ENCODE measurements at places on chromosomes 7 and 10. TPM values are rescaled to one million over a fixed set of nuclear protein-coding genes. Genes with fewer than 3 reads are reported as not detected.
A peak's percentile ranks its signal among the peaks of the same experiment; 100 is the strongest.

The FAM25C gene
- 1.1 TPM for polyA plus RNA-seq

The FEZF1 gene
- not detected for polyA plus RNA-seq

The TMEM213 gene
- polyA plus RNA-seq: not detected

The ACTR1A gene
- polyA plus RNA-seq: 121 TPM

The SLC29A4 gene
- 0.59 TPM for polyA plus RNA-seq

The CCNY gene
- polyA plus RNA-seq: 55.5 TPM

The FAM131B gene
- polyA plus RNA-seq: 0.58 TPM

The SFMBT2 gene
- polyA plus RNA-seq: 0.09 TPM

The TBXAS1 gene
- polyA plus RNA-seq: 3.1 TPM

The TUBAL3 gene
- 7.4 TPM for polyA plus RNA-seq

DNA sequence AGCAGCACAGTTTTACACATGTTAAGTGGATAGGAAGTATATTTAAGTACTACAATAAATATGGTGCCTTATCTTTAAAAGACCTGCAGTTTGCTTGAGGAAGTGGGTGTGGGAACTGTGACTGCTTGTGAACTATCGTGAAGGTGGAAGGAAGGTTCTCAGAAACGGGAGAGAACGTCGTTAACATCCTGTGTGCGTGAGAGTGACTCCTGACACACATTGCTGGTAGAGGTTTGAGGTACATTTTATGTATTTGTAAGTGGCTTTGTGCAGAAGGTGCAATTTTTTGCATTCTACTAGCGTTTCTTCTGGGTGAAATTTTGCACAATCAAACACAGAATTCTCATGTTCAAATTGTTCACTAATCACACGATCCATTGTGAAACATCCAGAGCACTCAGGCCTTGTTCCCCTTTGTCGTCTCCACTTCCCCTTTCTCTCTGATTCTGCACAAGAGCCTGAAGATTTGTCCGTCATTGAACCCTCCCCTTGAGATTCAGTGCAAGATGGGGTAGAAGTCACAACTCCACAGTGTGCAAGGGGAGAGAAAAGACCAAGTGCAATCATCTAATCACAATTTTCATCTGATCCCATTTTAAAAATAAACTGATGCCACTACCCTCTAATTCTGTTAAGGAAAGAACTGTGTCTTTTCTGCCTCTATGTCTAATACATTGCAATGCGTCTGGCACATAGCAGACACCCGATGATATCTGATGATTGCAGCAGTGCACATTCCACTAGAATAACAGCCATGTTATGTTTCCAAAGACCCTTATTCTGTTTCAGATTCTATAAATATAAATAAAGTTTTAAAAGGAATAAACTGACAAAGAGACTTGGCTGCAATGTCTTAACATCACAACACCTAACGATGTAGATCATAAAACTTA is 279.9 kb downstream of the NEBL start:
- DNase-seq: no peak

DNA sequence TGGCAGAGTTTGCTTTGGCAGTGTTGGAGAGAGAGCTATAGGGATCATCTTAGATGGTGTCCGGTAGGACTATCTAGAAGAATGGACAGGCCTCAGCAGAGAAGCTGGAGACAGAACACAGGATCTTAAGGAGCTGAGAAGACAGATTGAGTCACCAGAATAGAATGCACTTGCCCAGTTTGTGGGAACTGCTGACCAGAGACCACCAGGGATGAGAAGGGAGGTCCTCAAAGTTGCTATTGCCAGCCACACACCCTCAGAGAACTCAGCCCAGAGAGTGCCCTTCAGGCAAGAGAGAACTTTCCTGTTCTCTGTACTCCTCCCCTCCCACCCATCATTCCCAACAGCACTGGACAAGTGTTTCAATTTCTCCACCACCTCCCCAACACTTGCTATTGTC is 25.3 kb upstream of the GALNT11 start:
- DNase-seq: no peak

DNA sequence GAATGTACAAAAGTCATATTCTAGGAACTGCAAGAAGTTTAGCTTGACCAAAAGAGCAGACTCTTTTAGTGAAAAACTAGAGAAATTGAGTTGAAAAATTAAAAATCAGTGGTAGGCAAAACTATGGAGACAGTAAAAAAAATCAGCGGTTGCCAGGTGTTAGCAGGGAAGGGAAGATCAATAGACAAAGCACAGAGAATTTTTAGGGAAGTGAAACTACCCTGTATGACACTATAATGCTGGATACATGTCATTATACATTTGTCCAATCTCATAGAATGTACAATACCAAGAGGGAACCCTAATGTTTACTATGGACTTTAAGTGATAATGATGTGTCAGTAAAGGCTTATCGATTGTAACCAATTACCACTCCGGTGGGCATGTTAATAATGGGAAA is 761.9 kb downstream of the MAGI2 start:
- DNase-seq: no peak

DNA sequence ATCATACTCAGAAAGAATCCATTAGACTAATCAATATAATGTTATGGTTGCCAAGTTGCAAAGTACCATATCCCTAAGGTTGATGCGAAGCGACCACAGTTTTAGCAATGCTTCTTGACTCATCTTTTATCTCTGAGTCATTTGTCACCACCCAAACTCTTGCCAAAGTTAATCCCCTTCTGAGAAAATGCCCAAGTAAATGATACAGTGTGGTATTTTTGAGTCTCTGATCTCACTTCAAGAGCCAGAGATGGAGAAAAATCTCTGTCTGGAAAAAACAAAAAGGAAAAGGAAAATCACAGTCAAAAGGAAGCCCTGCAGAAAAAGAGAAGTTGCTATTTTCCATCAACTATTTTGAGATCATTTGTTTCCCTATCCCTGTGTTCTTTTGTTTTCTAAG is 26.7 kb upstream of the OTUD1 start:
- DNase-seq: peak; percentile 28

DNA sequence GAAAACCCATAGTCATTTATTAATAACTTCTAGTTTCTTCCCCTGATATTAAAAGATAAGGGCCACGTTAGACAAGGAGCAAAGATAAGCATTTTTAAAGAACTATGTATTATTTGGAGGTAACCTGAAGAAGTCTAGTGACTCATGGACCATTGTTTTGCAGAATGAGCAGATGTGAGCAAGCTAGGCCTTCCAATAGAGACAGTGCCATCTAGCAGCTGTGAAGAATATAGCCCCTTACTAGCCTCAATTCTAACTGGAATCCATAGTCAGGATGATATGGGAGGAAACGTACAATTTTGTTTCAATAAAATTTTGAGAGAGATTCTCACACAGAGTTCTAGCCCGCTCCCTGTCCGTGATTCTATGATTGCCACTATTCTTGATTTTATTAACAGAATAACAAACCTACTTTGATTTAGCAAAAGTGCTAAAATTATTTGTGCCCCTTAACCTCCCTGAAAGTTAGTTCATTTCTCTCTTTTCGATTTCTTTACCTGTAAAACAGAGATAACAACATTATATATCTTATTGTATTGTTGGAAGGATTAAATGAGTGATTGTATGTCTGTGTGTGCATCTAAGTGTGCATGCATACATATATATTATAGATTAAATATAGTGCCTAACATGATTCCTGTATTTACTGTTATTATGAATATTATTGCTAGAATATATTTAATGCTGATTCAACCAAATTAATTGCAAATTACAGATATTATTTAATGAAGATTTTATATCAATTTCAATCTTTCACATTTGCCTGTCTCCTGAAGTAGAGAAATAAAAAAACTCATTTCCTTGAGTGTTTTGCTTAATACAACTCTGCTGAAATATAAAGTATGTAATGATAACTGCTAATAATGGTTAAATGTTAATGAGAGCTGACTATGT is 22.7 kb downstream of the FAM237B start:
- peak; percentile 61 for DNase-seq

DNA sequence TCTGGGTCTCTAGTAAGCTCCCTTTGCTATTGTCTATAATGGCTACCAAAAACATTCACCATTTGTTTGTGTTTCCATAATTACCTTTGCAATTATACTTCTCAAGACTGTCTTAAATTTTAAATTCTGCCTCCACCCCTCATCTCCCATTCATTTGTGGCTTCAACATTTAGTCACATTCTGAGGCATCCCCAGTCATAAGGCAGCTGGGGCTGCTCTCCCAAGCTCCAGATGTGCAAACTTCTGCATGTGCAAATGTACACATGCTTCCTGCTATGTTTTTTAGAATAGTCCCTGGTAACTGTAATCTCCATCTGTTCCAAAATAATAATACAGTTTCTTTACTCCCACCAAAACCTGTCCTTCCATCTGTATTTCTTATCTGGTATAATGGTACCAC is 97.3 kb downstream of the CDK6 start:
- DNase-seq: no peak

DNA sequence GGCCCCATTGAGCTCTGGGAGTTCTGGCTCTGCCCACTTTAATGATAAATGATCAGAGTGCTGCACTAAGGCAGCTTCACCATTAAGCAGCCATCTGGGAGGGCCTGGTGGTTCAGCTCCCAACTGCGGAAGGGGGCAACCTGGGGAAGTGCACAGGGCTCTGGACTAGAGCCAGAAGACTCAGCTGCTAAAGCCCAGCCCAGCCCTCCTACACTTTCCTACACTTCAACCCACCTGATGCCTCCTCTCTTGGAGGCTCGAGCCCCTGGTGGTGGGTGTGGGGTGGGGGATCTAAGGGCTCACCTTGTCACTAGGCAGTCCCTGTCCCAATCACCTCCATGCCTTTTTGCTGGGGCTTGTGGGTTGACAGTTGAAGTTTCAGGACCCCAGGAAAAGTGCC is 60.6 kb upstream of the ANTXRL start:
- DNase-seq: no peak

GRCh38 chr10:132427006-132427771 is 30.2 kb downstream of the PWWP2B start:
- DNase-seq: no peak

DNA sequence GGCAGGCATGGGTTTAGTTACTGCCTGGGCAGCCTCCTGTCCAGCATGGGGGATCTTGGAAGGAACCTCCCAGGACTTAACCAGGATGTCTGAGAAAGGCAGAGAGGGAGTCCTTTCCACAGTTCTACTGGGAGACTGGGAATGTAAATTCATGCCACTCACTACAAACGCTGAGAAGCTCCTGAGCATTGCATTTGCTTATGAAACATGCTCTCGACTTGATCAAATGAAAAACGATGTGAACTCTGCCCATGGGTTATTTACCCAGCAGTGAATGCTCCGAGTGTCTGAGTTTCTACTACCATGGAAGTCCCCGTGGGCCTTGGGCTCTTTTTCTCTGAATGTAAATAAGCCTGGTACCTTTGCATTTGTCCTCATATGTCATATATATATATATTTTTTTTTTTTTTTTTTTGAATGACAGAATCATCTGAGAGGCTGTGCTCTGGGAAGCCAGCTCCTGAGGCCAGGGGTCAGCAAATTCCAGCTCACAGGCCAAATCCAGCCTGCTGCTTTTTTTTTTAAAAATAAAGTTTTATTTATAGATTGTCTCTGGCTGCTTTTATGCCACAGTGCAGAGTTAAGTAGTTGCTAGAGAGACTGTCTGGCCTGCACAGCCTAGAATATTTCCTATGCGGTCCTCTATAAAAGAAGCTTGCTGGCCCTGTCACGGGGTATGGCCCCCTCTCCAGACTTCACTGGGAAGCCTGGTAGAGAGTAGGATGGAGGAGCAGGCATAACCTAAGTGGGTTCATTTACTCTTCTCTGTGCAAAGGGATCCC is 21.4 kb upstream of the RAPGEF5 start:
- DNase-seq: no peak

- DNase-seq: peak; percentile 13
Observed at GRCh38 chr10:57849691-57850357, 417.9 kb downstream of the IPMK start.

DNA sequence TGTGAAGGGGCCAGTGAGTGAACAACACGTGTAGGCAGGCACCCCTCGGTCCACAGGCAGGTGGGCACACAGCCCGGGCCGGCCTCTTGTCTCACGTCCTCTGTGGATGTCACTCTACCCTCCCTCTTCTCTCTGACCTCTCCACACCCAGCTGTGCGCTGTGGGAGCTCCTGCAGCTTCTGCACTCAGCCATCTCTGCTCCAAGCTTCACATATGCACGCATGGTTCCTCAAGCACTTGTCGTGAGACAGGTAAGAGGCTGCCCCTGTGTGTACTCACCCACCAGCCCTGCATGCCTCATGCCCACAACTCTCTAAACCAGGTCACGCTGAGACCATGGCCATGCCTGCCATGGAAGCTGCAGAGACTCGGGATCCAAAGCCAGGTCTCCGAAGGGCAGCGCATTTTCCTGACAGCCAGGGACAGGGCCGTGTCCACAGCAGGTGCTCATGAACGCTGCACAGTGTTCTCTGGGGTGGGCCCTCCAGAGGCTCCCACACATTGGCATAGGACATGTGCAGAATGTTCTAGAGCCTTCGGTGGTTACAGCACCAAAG is 477.5 kb downstream of the PTPRN2 start:
- DNase-seq: no peak

GRCh38 chr10:79007018-79007417 is 61.7 kb upstream of the ZMIZ1 start:
- no peak for DNase-seq

DNA sequence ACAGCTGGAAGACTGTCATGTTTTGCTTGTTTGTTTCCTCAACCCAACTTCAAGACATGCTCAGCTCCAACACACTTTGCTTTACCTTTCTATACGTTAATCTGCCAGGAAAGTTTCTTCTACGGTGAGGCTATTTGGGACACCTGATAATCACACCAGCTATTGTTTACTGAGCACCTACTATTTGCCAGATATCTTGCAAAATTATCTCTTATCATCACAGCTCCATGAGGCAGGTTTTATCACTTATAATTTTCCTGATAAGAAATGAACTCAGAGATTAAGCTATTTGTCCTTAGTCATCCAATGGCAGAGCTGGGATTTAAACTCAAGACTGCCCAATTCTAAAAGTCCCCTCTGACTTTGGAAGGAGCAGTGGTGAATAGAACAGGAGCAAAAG is 117.4 kb downstream of the CREB5 start:
- DNase-seq: no peak

DNA sequence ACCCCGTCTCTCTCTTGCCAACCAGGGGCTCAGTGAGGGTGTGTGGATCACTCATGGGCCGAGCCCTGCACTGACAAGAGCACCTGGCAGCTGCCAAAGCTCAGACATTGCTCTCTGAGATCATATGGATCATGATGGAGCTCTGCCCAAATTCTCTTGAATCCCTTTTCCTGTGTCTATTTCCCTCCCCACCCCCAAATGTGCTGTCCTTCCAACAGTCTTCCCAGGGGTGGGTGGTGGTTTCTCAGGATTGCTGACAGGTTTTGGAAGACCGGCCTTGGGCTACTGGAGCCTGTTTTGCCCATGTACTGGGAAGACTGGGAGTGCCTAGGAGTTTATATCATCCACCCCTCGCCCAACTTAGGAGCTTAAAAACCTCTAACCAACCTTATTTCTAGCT is 10.5 kb downstream of the ARHGAP22 start:
- DNase-seq: no peak

GRCh38 chr7:157219154-157219553 is 80.4 kb downstream of the UBE3C start:
- no peak for DNase-seq

- no peak for DNase-seq
Observed at GRCh38 chr7:158603773-158604755, 16.4 kb upstream of the PTPRN2 start.

- peak; percentile 32 for DNase-seq
Observed at GRCh38 chr7:87413951-87414793, 61.3 kb downstream of the ABCB4 start.
